Activated T-helper 2 cell treated with anti-CD3 and anti-CD28 coated beads, Interferon-gamma antibody, Interleukin-2, Interleukin-4, amounts not matched to agents 10 μg/mL and 5 μg/mL and 100 μg/mL, durations not matched to agents 14 hours and 24 hours and 36 hours (primary cell): ENCODE measurements at places on chromosomes 6 and 20.
A peak's percentile ranks its signal among the peaks of the same experiment; 100 is the strongest.

GRCh38 chr20:41142919-41143318 is 5.6 kb downstream of the PLCG1 start:
- H3K4me3 ChIP-seq: peak overlapping the region; percentile 55
- H3K27ac ChIP-seq: peak overlapping the region; percentile 82
- no peaks in the 10 kb centered on the region for H3K27me3 ChIP-seq
- peaks cover 59% of the 10 kb centered on the region for H3K36me3 ChIP-seq
- H3K4me1 ChIP-seq: peaks cover 84% of the 10 kb centered on the region

DNA sequence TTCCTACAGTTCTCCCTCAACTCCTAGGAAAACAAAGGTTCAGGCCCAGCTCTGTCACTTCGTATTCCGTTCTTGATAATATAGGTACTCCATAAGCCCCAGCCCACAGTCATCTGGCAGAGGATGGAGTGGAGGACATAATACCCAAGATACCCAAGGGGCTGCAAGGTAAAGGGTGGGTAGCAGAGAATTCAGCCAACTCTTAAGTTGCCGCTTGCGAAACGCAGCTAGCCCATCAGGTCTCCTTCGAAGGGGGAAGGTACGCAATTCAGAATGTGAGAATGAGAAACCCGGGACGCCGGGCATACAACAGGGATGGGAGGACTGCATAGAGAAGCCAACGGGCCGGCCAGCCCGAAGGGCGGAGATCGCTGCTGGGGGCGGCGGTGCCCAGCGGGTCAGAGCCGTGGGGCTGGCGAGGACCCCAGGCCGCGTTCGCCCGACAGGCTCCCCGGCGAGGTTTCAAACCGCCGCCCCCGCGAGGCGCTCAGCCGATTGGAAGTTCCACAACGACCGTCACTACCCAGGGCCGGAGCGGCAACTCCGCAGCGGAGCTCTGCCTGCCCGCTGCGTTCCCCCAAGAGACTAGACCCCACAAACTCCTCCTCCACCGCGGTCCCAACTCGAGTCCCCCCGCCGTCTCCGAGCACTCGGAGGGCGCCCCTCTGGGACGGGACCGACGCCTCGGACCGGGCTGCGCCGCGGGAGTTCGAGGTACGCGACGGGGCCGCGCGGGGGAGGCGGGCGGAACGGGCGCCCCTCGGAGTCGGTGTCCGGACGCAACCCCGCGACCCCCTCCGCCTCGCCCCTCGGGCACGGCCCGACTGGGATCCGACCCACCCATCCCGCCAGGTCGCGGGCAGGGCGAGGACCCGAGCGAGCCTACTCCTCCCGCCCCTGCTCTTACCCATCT is 911 bp downstream of the CDK19 start:
- H3K27me3 ChIP-seq: no peaks in the 10 kb centered on the region
- peak overlapping the region; percentile 100 for H3K27ac ChIP-seq
- H3K4me3 ChIP-seq: peak overlapping the region; percentile 100
- H3K4me1 ChIP-seq: peaks cover 44% of the 10 kb centered on the region
- H3K36me3 ChIP-seq: peaks cover 13% of the 10 kb centered on the region

DNA sequence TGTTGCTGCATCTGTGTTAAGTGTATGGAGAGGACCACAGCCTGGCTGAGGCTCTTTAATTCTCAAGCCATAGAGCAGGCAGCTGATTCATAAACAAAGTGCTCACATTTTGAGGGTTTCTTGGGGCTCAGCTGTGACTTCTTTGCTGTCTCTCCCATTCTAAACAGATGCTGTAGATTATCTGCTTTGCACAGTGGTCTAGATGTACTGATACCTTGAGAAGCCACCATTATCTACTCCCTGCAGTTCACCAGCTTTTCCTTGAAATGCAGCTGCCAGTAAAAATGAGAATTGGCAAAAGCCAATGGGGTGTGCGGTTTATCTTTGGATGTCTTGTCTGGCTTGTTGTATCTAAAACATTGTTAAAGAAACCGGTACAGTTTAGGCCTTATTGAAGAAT is 5.2 kb upstream of the CNR1 start:
- peaks cover 2% of the 10 kb centered on the region for H3K4me1 ChIP-seq
- H3K27me3 ChIP-seq: peaks cover 50% of the 10 kb centered on the region
- H3K4me3 ChIP-seq: no peak overlapping the region
- DNase-seq: no peak
- no peaks in the 10 kb centered on the region for H3K36me3 ChIP-seq

- no peak overlapping the region for H3K4me3 ChIP-seq
- H3K27ac ChIP-seq: no peak overlapping the region
- DNase-seq: no peak
- H3K4me1 ChIP-seq: peaks cover 3% of the 10 kb centered on the region
Measured at GRCh38 chr6:132616677-132617076, 7.4 kb downstream of the TAAR2 start.

DNA sequence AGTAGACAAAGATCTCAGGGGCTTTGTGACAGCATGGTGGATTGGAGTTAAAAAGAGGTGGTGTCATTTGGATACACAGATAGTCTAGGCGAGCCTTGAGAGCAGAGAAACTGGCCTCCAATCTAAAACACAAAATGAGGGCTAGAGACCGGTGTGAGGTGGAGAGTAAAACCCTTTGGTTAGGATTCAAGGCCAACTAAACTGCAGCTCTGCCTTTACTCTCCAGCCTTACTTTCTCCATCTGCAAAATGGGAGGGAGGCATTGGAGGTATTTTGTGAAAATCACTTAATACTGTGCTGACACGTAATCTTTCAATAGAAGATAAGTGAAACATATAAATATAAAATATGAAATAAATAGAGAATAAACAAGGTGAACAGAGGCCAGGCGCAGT is 89.1 kb upstream of the QKI start:
- H3K27ac ChIP-seq: no peak overlapping the region
- H3K4me3 ChIP-seq: no peak overlapping the region
- peaks cover 6% of the 10 kb centered on the region for H3K27me3 ChIP-seq
- no peaks in the 10 kb centered on the region for H3K36me3 ChIP-seq
- DNase-seq: no peak

- H3K4me1 ChIP-seq: no peaks in the 10 kb centered on the region
- no peaks in the 10 kb centered on the region for H3K27me3 ChIP-seq
- no peak overlapping the region for H3K27ac ChIP-seq
- DNase-seq: no peak
- no peak overlapping the region for H3K4me3 ChIP-seq
- H3K36me3 ChIP-seq: peaks cover 43% of the 10 kb centered on the region
Measured at GRCh38 chr6:125884634-125885371, 71.8 kb upstream of the HINT3 start.

DNA sequence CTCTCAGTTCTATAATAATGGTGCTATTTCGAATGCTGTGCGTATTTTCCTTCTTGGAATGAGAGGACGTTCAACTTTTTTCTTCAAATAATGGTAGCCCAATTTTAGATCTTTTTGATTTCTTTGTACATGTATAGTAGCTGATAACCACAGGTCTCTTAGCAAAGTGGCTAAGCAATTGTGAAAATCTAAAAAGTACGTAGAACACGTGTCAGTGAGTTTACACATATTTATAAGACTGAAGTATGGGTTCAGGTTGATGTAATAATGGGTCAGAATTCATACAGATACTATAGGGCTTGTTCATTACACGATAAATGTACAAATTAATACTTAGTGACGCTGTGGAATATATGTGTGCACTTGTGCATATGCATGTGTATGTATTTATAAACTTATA is 1.3 kb downstream of the SMIM13 start:
- peak overlapping the region; percentile 96 for H3K4me3 ChIP-seq
- H3K27me3 ChIP-seq: peaks cover 2% of the 10 kb centered on the region
- H3K27ac ChIP-seq: no peak overlapping the region
- H3K36me3 ChIP-seq: peaks cover 17% of the 10 kb centered on the region
- H3K4me1 ChIP-seq: peaks cover 22% of the 10 kb centered on the region
- no peak for DNase-seq

GRCh38 chr6:146410851-146411595 is 132.6 kb upstream of the RAB32 start:
- H3K4me3 ChIP-seq: no peak overlapping the region
- H3K27me3 ChIP-seq: no peaks in the 10 kb centered on the region
- H3K36me3 ChIP-seq: no peaks in the 10 kb centered on the region
- DNase-seq: no peak
